Fibroblast of lung (primary cell): ENCODE measurements at places on chromosomes 6 and 20. TPM values are rescaled to one million over a fixed set of nuclear protein-coding genes. Genes with fewer than 3 reads are reported as not detected.

Gene CRYBG1
- 2.1 and 10.1 TPM in 2 replicates for total RNA-seq

GRCh38 chr6:71299541-71300470 is 11.2 kb downstream of the OGFRL1 start:
- DNase-seq: no peak
- H3K27ac ChIP-seq: no peak overlapping the region
- peaks cover 2% of the 10 kb centered on the region for H3K4me1 ChIP-seq
- H3K36me3 ChIP-seq: peaks cover 2% of the 10 kb centered on the region

DNA sequence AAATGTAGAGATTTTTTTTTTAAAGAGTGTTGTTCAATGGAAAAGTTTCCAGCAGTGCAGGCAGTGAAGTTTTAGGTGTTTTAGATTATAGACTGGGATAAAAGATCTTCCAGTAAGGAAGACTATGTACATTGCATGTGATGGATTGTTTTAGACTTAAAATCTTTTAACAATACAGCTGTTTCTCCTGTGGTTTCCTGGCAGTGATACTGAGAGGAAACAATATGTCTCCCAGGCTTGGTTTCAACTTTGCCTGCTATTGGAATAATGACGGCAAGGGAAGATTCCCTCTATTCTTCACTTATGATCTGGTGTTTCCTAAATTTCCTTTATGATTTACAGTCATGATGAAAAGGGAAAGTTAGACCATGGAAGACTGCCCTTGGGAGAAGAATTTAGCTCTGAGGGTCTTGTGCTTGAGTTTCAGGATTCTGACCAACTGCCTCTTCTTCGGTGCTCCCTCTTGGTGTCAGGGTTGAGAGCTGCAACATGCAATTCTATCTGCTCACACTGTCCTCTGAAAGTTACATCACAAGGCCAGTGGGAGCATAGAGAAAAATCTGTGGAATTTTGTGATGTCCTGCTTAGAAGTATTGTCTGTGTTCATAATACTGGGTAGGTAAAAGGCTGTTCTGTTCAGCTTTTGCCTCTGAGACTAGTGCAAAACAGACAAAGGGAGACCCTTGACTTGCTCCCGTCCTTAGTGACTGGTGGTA is 262.8 kb upstream of the MAN1A1 start:
- H3K27me3 ChIP-seq: no peaks in the 10 kb centered on the region
- no peak overlapping the region for H3K4me3 ChIP-seq
- DNase-seq: peak; percentile 18
- H3K27ac ChIP-seq: no peak overlapping the region

GRCh38 chr20:58584881-58585752 is 66.0 kb upstream of the STX16 start:
- DNase-seq: peak; percentile 73
- H3K36me3 ChIP-seq: no peaks in the 10 kb centered on the region
- no peak overlapping the region for H3K27ac ChIP-seq
- no peaks in the 10 kb centered on the region for H3K4me1 ChIP-seq
- H3K4me3 ChIP-seq: no peak overlapping the region
- H3K27me3 ChIP-seq: no peaks in the 10 kb centered on the region

Gene SRPK1
- 34.7 and 44.8 TPM in 2 replicates for total RNA-seq

DNA sequence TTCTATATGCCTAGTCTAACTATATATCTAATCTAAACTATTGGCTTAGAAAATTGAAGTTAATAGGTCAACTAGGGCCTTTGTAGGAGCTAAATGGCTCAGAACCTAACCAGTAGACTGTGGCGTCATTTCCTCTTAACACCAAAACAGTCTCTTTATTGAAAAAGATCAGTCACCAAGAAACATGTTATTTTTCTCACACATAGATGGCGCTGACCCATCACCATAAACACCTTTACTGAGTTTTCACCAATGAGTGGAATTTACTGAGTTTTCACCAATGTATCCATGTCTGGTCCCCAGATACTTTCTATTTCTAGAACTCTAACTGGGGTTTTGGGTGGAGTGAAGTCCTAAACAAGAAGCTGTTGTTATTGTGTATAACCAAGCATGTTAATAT is 636.0 kb downstream of the BCKDHB start:
- no peaks in the 10 kb centered on the region for H3K36me3 ChIP-seq
- no peaks in the 10 kb centered on the region for H3K4me1 ChIP-seq
- H3K4me3 ChIP-seq: no peak overlapping the region

DNA sequence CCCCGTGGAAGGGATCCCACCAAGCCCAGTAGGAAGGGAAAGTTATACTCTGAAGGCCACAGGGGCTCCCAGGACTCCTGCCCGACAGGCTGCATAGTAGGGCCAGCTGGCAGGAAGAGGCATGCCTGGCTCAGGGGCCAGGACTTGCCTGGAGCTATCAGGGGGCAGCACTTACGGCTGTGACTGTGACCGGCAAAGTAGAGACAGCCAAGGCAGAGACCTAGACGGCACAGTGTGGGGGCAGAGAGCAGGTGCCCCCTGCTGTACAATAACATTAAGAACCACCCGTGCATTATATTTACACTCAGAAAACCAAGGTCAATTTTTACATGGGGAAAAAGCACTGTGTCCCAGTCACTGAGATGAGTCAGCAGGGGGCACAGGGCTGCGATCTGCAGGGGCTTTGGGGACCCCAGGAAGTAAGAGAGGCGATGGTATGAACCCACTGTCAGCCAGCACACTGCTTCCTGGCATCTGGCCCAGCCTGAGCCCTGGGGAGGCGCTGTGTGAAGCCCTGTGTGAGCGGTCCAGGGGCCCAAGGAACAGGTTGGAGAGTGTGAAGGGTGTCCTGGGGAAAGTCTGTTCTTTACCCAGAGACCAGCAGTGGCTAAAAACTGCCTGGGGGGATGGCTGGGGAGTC is 9.9 kb downstream of the CCDC167 start:
- no peak for DNase-seq
- no peaks in the 10 kb centered on the region for H3K36me3 ChIP-seq

DNA sequence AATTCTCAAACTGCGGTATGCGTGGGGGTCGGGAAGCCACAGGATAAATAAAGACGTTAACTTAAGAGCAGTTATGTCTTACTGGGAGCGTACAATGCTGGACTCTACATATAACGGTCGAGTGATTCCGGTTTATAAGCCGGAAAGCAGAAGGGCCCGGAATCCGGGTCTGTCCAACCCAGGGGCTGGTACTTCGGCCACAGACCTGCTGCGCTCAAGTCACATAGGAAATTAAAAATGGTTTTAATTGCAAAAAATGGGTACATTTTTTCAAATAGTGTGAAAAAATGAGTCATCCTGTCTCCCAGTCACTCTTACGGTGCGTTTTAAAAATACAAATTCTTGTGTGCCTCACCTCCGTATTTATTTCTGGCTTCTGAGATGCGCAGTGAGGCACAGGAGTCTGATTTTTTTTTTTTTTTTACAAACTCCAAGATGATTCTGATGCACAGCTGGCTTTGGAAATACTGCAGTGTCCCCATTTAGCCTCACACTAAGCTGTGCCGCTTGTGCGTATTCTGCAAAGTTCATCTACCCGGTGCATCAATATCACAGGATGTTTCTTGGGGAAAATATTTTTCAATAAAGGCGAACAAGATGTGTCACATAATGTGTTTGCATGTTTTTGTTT is 1.0 kb downstream of the PCIF1 start:
- H3K36me3 ChIP-seq: peaks cover 15% of the 10 kb centered on the region
- peak overlapping the region; percentile 82 for H3K27ac ChIP-seq
- H3K4me3 ChIP-seq: peak overlapping the region; percentile 65
- H3K4me1 ChIP-seq: peaks cover 6% of the 10 kb centered on the region
- DNase-seq: peak; percentile 32

DNA sequence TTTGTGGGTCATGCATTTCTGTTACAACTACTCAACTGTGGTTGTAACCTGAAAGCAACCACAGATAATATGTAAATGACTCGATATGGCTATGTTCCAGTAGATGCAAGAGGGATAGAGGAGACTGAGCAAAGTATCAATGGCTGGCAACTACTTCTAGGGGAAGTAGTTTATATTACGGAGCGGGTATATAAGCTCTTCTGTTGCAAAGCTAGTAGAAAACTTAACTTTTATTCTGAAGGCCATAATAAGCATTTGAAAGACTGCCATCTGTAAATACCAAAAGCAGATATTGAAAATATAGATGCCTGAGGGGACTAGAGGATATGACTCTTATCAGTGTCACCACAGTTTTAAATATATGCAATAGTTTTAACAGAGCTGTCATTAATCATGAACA is 655.3 kb downstream of the PHF3 start:
- H3K27me3 ChIP-seq: no peaks in the 10 kb centered on the region
- H3K4me1 ChIP-seq: no peaks in the 10 kb centered on the region

GRCh38 chr20:48619126-48620101 is 208.4 kb downstream of the PREX1 start:
- H3K27me3 ChIP-seq: no peaks in the 10 kb centered on the region
- no peaks in the 10 kb centered on the region for H3K4me1 ChIP-seq
- no peak for DNase-seq
- no peak overlapping the region for H3K4me3 ChIP-seq
- H3K27ac ChIP-seq: no peak overlapping the region

Gene BTN1A1
- total RNA-seq: not detected in 2 replicates

DNA sequence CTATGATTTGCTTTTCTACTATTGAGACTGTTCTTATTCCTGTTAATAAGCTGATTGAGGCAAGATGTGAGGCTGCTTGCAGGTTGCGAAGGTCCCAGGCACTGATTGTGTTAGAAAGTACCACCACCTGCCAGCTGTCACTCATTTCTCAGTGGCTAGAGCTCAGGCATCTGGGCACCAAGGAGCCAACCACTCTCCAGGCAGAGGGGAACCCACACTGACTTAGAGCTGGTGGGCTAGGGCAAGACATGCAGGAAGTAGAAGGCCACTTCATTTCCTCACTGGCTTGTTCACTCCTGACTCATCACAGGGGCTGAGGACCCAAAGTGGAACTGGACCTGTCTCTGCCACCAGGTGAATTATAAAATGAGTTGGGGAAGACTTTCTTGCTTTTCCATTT is 7.8 kb upstream of the DLL1 start:
- peaks cover 2% of the 10 kb centered on the region for H3K4me1 ChIP-seq
- H3K36me3 ChIP-seq: no peaks in the 10 kb centered on the region
- no peak overlapping the region for H3K4me3 ChIP-seq

DNA sequence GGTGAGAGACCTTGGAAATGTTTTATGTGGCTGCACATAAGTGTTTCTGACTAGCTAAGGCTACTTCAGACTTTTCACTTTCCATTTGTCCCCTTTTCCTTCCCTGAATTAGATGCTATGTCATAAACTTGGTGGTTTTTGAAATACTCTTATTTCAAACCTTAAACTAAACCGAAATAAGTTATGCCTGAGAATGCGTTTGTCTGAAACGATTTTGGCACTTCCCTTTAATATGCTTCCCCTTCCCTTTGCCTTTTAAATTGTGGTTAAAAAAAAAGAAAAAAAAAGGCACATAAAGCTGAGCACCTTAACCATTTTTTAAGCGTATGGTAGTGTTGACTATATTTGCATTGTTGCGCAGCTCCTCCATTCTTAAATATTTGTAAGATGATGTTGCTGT is 14.3 kb downstream of the ZNF451 start:
- peaks cover 12% of the 10 kb centered on the region for H3K36me3 ChIP-seq
- no peak overlapping the region for H3K27ac ChIP-seq
- no peaks in the 10 kb centered on the region for H3K27me3 ChIP-seq
- no peaks in the 10 kb centered on the region for H3K4me1 ChIP-seq
- no peak for DNase-seq
- H3K4me3 ChIP-seq: no peak overlapping the region

GRCh38 chr20:33444797-33445560 is 1.4 kb upstream of the SNTA1 start:
- no peak overlapping the region for H3K4me3 ChIP-seq
- H3K4me1 ChIP-seq: peaks cover 4% of the 10 kb centered on the region
- peak; percentile 29 for DNase-seq
- no peak overlapping the region for H3K27ac ChIP-seq

GRCh38 chr6:151101161-151101815 is 138.5 kb upstream of the AKAP12 start:
- no peak overlapping the region for H3K27ac ChIP-seq
- H3K4me1 ChIP-seq: no peaks in the 10 kb centered on the region
- no peak for DNase-seq
- no peak overlapping the region for H3K4me3 ChIP-seq
- H3K27me3 ChIP-seq: no peaks in the 10 kb centered on the region
- no peaks in the 10 kb centered on the region for H3K36me3 ChIP-seq

Gene HSPA12B
- total RNA-seq: 0.17 and 0.77 TPM in 2 replicates

Gene SEL1L2
- not detected in 2 replicates for total RNA-seq

- H3K4me1 ChIP-seq: no peaks in the 10 kb centered on the region
- no peaks in the 10 kb centered on the region for H3K27me3 ChIP-seq
- H3K36me3 ChIP-seq: peaks cover 3% of the 10 kb centered on the region
- no peak overlapping the region for H3K4me3 ChIP-seq
- no peak overlapping the region for H3K27ac ChIP-seq
- DNase-seq: no peak
These were observed 54.6 kb upstream of the MYO6 start for GRCh38 chr6:75694406-75694805.

Gene TMEM200A
- 44.2 and 51.7 TPM in 2 replicates for total RNA-seq
